ENCODE measurements at places on chromosomes 6 and 20.

DNA sequence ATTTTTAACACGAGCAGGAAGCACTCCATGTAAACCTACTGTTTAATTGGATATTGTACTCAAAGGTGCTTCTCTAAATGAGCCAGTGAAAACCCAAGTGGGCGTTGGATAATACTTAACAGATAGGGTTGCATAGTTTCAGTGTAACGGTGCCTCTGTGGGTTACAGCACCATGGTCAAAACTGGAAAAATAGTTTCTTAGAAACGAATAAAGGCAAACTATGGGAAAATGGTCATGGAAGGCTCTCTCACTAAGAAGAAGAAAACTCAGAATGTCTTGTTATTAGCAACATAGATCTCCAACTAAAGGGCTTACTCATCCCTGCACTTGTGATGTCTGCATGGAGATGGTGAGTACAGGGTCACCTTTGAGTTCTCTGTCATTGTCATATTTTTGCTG, 59.1 kb upstream of the NEDD9 start:
- no peak for DNase-seq

- DNase-seq = no peak
Measured at GRCh38 chr6:79215213-79215824, 19.2 kb downstream of the HMGN3 start.

DNA sequence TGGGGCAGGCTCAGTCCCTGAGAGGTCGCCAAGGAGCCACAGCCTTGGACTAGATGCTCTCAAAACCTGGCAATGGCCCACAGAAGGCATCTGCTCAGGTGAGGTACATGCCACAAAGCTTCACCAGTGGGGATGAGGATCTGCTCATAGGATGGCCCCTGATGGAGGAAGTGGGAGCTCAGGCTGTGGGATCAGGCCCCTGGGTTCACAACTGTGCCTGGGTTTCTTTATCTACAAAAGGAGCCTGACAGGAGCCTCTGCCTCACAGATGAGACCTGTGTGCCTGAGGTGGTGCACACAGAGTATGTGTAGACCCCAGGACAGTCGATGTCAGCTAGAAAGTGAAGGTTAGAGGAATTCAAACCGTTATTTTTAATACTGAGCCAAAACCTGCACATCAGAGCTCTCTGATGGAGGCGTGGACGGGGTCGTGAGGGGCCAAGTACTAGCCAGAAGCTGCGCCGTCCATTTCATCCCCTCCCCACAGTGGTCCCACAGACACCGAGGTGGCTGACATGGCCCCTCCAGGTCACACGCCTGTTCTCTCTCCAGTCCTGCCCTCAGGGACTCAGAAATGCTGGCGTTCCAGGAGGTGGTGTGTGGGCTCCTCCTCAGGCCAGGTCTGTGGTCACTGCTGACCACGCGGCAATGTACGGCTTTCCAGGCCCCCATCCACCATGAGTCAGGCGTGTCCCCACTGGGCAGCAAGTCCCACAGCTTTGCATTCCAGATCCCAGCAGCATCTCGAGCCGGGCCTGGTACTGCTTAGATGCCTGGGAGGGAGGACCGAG, 33.3 kb downstream of the NTSR1 start:
- DNase-seq = no peak

DNA sequence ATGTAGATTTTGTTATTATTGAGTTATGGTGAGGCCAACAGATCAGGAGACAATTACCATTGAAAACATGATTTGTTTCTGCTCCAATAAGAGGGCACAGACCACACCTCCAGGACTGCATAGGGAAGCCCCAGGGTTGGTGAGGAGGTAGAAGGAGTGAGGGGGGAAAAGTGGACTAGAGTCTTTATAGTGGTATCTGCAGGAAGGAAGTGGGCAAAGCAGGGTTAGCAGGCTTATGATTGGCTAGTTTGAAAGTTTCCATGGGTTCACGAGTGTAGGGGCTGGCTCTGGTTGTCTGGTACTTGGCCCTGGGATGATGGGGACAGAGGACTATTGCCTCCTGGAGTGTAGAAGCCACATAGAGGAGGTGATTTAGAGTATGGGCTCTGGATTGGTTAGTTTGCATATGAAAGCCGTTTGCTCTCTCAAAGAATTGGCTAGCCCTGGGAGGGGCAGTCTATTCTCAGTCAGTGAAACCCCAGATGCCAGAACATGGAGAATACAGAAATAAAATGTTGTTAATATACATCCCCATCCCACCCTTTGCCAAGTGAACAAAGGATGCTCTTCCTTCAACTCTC, 156.6 kb downstream of the KLHL32 start:
- DNase-seq = no peak

GRCh38 chr6:96649926-96650325, 87.0 kb downstream of the FHL5 start:
- DNase-seq = no peak

- DNase-seq = no peak
Measured at GRCh38 chr20:33733654-33734576, 2.1 kb downstream of the ZNF341 start.

- DNase-seq = no peak
Measured at GRCh38 chr6:127949251-127949650, 48.4 kb upstream of the THEMIS start.

DNA sequence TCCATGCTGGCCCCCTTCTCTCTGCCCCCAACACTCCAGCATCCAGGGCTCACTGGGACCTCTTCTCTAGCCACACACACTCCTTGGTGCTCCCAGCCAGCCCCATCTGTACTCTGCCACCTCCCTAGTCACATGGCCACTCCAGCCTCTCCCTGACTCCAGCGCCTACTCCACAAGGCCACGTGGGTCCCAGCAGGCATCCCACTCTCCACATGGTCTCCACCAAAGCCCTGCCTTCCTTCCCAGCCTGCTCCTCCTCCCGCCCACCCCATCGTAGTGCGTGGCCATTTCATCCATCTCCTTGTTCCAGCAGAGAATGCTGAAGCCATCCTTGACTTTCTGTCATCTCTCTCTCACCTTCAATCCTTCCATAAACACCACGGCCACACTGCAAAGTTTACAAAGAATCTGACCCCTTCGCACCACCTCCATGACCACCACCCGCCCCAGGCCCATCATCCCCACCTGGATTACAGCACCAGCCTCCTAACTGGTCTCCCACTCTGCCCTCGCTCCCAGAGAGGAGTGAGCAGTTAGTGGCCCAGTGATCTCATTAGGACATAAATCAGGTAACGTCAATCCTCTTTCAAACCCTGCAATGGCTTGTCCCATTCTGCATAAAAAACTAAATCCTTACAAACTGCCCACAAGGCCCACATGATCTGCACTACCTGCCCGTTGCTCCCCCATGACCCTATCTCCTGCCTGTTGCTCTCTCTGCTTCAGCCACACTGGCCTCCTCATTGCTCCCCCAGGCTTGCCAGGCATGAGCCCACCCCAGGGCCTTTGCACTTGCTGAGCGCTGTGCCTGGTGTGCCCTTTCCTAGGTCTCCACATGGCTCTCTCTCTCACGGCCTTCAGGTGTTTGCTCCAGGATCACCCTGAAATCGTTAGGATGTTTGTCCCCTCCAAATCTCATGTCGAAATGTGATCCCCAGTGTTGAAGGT, 96.2 kb downstream of the GRM4 start:
- no peak for DNase-seq

- DNase-seq = no peak
Measured at GRCh38 chr6:45650524-45651135, 272.9 kb upstream of the SUPT3H start.

DNA sequence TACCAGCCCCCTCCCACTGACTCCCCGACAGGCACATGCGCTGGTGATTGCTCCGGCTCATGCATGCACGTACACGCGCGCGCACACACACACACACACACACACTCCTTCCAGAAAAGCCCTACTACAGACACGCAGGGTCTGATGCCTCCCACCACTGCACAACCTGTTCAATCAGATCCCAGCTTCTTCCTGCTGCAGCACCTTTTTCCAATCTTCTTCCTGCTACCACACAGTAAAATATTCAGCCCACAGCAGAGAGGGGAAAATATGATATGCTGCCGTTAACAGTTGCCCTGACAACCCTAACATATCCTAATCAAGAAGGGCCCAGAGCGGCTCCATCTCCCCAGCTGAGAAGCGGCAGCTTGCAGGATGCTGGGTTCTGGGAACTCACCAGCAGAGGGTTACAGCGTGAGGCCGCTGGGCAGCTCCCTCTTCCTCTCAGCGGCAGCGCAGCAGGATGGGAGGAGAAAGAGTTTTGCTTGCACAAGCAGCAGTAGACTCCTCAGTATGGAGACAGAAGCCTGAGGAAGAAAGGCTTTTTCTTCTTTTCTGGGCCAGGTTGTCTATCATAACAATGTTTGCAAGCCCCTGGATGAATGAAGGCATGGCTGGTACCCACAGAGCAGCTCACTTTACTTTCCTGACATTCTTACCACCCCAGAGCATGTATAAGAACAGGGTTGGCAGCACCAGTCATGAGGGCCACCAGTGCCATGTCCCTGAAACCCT, 23.9 kb downstream of the MAP7 start:
- DNase-seq = no peak

- DNase-seq = no peak
Measured at GRCh38 chr20:48171626-48172356, 386.5 kb upstream of the SULF2 start.

- DNase-seq = no peak
Measured at GRCh38 chr6:144730088-144730645, 445.0 kb downstream of the UTRN start.

DNA sequence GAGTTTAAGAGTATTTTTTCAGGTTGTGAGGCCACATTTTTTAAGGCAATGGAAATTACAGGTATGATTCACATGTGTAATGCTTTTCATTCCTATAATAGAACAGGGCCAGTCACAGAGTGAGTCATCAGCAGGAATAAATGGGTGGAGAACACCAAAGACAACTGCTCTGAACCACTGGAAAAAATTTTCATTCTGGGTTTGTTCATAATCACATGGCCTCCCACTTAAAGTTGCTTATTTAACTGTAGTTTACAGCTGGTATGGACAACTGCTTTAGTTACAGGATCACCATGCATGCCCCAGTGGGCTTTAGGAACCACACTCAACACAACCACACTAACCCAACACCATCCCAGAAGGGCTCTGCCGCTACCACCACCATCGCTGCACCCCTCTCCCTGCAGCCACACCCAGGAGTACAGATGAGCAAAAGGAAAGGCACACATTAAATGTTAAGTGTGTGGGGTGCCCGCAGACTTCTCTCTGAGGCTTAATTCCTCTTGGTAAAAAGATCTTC, 107.0 kb upstream of the DST start:
- no peak for DNase-seq

DNA sequence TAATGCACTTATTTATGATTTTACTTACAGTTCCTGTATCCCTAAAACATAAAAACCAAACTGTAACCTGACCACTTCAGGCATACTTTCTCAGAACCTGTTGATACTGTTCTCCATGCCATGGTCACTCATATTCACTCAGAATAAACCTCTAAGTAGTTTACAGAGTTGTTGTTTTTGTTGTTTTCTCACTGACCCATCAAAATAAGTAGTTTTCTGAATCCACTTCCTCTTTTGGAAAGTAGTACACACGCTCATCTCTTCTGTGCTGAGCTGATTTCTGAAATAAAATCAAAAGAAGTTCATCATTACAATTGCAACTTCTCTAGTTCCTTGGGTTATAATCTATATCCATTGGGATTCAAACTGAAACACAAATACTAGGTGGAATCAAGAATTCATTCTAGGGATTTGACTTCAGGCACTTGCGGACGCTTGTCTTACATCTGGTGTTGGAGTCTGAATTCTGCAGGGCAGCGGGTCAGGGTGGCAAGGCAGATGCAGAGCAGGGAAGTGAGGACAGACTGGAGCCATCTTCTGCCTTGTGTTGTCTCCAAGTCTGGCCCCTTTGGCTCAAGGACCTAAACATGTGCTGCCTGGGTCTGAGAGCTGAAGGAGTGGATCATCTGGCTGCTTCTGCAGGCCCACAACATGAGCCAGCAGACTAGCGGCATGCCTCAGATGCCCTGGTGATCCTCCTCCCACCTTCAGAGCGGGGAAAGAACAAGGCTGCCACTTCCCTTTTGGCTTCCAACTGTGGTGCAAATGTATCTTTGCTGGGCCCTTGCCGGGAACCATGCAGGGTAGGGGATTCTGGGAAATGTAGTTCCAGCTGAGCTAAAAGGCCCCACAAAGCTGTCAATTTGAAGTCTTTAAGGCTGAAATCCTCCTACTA, 167.9 kb upstream of the MYLIP start:
- no peak for DNase-seq

DNA sequence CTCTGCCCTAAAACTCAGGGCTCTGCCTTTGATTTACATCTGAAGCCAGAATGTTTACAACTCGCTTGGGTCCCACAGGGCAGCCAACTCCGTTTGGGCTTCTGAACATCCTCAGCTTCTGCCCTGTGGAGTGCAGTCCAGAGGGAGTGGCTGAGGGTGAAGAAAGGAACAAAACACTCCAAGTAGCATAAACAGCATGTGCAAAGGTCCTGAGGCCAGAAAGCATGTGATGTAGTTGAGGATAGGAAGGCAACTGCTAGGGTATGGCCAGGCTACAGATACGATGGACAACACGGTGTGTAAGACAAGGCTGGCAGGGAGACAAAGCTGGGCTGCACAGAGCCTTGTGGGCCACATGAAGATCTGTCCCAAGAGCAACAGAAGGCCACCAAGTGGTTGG, 12.5 kb downstream of the JAG1 start:
- no peak for DNase-seq

DNA sequence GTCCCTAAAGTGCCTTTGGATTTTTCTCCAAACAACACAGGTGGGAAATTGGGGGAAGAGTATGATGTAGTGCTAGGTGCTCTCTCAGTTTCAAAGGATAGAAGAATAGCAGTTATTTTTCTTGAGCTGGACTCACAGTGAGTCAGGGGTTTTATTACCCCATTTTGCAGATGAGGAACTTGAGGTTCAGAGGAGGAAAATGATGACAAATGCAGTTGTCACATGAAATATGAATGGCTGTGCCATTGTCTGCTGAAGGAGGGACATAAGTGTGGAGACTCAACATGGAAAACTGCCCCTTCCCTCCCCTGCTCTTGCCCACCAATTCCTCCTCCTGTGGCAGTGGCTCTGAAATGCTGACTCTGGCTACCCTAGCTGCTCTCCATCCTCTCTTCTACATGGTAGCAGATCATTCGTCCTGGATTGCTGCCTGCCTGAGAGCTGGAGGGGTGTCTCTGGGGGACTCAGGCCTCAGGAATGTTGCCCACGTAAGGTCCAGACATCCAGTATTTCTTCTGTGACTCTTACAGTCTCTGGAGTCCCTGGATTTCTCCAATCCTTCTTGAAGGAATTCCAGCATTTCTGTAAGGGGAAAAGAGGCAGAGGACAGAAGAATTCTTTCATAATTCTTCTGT, 37.6 kb upstream of the EPB41L1 start:
- no peak for DNase-seq

DNA sequence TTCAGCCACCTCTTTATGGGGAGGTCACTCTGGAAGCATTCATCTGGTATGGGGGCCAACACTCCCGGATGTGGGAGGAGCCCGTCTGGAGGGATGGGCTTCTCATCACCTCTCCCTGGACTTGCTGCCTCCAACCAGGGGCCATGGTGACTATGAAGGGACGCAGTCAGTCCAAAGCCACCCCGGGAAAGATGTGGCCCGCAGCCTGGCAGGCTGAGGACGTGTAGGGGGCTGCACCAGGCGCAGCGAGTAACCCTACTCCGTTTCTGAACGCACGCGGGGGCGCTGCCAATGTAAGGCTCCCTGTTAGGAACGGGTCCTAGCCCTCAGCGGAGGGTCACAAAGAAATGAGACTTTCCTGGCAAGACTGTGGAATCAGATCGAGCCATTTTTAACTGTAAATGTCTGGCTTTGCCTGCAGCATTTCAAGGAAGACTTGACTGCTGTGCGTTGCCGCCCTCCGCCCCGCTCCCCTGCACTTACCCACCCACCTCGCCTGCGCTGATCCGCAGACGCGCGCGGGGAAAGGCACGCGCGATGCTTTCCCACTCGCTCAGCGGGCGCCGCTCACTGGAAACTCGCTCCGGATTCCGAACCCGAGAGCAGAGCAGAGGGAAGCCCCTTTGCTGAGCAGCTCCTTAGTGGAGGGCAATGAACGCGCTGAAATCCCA, 55.1 kb downstream of the IL20RA start:
- DNase-seq = no peak
